ENCODE measurements at places on chromosomes 7 and 10.
A peak's percentile ranks its signal among the peaks of the same experiment; 100 is the strongest.

- DNase-seq, result no peak
Observed at GRCh38 chr7:132877573-132877972, 204.3 kb downstream of the CHCHD3 start.

- DNase-seq, result peak; percentile 63
Observed at GRCh38 chr7:91264924-91265681, 870 bp downstream of the FZD1 start.

DNA sequence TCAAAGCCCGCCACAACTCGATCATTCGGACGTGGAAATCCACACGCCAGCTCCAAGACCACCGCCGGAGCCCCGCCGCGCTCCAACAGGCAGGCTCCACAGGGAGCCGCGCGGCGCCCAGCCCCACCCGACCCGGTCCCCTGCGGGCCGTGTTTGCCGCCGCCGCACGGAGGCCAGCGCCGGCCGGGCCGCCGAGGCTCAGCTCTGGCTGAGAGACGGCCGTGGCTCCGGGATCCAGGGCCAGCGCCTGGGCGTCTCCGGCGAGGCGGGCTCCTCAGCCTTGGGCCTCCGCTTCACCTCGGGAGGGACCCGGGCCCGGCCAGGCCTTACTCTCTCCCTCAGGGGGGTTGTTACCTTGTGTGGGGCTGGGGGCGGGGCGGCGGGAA is 333 bp downstream of the SMNDC1 start:
- no peak for DNase-seq

DNA sequence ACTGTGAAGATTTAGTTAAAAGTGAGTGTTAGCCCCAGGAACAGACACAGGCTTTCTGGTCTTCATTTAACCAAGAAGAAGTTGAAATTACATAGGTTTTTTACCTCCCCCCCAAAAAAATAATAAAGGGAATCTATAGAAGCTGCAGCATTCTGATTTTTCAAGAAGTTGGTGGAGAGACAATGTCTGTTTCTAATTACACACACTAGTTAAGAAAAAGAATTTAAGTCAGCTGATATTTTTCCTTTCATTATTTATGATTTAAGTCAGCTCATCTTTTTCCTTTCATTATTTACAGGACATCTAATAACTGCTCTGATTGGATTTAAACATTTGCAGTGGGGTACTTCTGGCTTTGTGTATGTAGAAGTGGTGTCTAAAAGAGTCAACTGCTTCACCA is 201.4 kb upstream of the NRP1 start:
- no peak for DNase-seq
